ENCODE measurements at places on chromosomes 3 and 15.

- no peak for DNase-seq
These were observed 316.7 kb upstream of the AGTR1 start for GRCh38 chr3:148381051-148381450.

- no peak for DNase-seq
These were observed 213.1 kb upstream of the GOLGA6L4 start for GRCh38 chr15:84022516-84022915.

DNA sequence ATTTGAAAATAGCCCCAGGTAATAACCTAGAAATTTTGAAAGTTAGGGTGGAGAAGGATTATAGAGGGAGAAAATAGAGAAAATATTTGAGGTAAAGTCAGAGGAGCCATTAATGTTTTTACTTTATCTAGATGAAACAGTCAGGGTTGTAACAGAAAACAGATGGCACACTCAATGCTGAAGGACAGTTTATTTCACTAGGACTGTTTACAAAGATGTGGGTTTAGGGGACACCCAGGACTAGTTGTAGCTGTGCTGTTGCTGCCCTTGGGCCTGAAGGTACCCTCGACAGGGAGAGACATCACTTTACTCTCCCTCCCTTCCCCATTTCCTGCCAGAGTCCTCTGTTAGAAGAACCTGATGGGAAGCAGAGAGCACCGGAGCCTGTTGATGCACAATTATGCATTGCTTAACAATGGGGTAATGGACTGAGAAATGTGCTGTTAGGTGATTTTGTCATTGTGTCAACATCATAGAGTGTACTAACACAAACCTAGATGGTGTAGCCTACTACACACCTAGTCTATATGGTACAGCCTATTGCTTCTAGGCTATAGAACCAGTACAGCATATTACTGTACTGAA is 103.8 kb downstream of the GALK2 start:
- no peak for DNase-seq

GRCh38 chr15:93515256-93516051 is 426.4 kb upstream of the RGMA start:
- no peak for DNase-seq

DNA sequence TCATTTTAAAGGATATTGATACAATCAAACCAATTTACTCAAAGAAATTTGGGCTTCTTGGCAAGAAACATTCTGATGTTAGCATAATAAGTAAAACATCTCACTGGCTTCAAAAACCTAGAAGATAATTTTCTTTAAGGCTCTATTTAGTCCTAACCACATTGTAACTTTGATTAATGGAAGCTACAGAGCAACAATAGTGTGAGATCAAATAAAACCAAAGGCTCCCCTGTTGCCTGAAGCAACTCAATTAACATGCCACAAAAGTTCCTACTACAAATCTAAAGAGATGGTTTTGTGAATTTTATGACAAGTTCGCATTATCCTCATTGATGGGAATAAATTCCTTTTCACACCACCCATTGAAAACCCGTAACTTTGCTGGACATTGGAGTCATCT is 5.9 kb downstream of the DPH6 start:
- no peak for DNase-seq

Measured in germinal center (tissue), 1 donor.